ENCODE measurements at places on chromosomes 6 and 20.

DNA sequence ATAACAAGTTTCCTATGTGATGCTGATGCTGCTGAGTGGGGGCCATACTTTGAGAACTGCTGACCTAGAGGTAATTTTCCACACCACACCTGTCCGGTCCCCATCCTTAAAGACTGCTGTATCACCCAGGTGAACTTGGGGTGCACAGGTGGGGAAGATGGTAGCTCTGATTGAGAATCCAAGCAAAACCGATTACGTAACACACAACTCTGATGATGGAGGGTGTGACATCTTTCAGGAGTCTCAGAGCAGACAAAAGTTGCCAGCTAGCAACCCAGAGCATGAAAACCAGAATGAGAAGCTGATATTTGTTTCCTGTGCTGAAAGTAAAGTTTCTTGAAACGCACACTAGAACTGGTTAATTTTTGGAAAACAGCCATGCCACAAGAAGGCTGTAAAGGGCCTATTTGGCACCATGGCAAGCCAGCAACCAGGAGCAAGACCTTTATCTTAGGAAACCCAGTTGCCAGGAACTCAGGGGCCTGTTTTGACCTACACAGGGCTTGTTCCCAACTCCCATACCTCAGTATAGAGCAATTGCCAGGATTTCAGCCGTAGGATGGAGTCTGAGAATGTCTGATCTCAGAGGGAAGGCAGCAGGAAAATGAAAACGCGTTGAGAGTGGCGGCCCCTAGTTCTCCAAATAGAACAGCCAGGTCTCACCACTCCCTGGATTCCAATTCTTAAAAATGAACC lies 21.6 kb upstream of the TBC1D7 start:
- no peak for DNase-seq

DNA sequence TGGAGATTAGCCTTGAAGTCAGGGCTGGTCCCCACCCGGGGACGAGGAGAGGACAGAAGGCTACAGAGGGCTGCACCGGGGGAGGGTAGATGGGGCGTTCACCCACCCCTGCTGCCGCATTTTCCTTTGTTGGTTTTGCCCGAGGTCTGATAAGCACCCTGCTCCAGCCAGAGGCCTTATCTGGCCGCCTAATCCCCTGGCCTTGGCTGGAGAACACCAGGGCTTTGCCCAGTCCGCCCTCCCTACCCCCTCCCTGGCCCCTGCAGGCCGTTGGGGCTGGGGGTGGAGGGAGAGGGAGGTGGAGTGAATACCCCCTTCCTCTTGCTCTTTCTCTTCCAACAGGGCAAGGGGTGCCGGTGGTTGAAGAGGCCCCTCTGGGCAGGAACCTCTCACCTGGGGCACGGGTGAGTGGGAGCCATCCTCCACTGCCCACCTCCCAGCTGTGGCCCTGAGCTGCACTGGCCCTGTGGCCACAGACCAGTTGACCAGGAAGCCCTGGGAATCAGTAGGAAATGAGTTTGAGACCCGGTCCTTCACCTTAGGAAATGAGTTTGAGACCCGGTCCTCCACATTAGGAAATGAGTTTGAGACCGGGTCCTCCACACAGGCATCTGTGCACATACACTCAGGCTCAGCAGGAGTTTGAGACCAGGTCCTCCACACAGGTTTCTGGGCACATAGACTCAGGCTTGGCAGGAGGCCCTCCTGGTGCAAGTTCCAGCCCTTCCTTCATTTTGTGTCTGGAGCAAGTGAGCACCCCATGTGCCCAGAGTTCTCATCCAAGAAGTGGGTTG lies 12.0 kb upstream of the GATA5 start:
- DNase-seq, result peak; percentile 81

- peak; percentile 48 for DNase-seq
Measured at GRCh38 chr20:15236812-15237211, 899.4 kb upstream of the FLRT3 start.

GRCh38 chr6:99393366-99393697 lies 663 bp downstream of the COQ3 start:
- DNase-seq, result no peak

- DNase-seq, result no peak
Measured at GRCh38 chr6:168158980-168159349, 80.0 kb upstream of the FRMD1 start.

DNA sequence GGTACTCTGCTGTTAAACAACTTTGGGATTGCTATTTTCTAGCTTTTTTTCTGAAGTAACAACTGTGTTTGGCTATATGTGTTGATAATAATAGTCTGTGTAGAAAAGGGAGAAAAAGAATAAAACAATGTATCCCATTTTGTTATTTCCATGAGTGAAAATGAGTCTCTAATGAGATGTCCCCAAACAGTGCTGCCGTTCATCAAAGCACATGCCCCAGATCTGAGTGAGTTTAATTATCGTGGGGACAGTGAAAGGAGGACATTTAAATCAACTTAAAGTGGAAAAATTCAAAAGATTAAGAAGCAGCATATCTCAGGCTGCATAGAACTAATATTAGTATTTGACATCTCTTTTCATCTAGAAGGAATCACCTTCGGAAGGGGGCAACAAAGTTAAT lies 59.6 kb downstream of the NCOA7 start:
- no peak for DNase-seq

DNA sequence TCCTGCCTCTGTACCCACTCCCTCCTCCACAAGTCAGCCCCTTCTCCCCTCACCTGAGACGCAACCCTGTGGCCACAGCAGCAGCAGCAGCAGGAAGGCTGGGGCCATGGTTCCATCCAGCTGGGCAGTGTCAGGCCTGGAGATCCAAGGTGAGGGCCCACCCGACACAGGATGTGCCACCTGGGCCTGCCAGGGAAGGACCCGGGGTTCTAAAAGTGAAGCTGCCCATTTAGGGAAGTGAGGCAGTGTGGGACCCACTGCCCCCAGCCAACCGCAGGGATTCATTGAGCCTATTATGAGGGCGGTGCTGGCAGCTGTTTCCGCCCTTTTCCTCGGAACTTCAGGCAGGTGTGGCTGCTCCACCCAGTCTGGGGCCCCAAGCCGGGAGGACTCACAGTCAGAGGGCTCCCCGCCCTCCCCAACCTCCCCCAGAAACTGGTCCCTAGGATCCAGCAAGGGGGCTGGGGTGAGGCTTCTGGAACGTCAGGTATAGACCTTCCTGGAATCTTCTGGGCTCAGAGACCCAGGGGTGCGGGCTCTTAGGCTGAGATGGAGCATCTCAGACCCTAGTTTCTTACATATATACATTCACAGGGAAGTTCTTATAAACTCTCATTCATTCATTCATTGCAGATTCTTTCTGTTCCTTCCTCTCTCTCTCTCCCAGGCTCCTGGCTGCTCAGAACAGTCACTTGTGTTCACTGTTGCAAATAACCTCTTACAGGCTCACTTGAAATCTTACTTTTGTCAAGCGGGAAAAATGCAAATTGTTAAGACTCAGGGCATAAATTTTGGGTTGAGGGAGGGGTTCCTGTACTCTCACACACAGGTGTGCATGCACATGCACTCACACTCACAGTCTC lies at the start of gene TREML2:
Gene TREML2 (minus strand): TSS at position 249 of the 863 bp plus-strand sequence. CDS start 141 bp downstream, at position 108.
- no peak for DNase-seq

- no peak for DNase-seq
Measured at GRCh38 chr20:12554426-12554825, 454.3 kb upstream of the SPTLC3 start.

GRCh38 chr6:17313971-17314370 lies 32.8 kb downstream of the RBM24 start:
- DNase-seq, result no peak

DNA sequence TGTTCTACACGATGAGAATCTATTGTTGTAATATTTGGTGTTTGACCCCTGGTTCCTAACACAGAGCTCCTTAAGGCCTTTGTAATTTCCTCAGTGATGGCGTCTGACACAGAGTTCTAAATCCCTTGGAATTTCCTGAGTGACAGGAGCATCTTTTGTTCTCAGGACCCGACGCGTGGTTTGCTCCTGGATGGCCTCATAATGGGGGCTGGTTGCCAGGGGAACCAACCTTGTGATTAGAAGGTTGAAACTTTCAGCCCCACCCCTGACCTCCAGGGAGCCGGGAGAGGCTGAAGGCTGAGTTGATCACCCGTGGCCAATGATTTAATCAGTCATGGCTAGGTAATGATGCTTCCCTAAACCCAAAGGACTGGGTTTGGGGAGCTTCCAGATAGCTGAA lies 20.5 kb upstream of the ZNF133 start:
- no peak for DNase-seq

DNA sequence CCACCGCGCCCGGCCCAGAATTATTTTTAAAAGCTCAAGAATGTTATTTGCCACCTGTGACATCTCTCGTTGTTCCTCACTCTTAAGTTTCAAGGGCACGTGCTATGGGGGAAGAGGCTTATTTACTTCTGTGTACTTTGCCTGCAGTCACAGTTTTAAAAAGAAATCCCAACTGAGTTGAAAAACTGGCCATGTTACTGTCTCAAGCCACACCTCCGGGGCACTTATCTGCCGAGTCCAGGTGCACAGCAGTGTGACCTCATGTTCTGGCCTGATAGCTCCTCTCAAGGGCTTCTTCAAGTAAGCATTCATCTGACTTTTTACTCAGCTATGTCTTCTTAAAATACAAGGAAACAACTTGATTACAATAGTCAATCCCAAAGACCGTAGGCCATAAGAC lies 34.5 kb downstream of the SHLD1 start:
- no peak for DNase-seq

DNA sequence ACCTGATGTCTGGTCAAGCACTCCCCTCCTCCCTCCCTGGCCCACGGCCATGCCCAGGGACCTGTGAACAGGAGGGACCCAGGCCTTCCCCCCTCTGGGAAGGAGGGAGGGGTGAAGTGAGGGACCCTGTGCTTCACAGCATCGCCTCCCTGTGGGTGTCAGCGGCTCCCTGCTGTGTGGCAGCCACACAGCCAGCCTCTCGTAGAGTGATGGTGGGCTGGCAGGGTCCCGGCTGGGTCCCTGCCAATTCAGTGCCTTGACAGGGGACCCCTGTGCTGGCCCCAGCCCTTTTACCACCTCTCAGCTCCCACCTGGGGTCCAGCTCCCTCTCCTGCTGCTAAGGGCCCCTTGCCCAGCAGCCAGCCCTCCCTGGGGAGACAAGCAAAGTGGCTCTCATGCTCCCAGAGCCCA lies 31.3 kb upstream of the GRM4 start:
- no peak for DNase-seq

GRCh38 chr20:8385247-8385646 lies 253.2 kb downstream of the PLCB1 start:
- no peak for DNase-seq

DNA sequence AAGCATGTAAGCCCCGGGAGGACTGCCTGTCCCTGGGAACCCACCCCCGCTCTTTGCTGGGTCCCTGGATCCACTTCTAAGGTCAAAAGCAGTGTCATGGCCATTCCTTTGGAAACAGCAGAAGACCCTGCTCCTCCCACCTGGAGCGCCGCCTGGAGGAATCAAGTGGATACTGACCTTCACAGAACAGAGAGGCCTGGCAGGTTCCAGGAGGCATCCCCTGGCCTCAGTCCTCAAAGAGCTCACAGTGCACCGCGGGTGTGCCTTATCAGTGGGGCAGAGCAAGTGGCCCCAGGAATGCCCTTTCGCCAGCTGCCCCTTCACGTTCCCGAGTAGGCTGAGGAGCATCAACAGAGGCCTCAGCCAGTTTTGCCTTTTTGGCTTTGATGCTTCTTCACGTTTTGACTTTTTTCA lies 11.1 kb upstream of the SLC4A11 start:
- DNase-seq, result no peak

DNA sequence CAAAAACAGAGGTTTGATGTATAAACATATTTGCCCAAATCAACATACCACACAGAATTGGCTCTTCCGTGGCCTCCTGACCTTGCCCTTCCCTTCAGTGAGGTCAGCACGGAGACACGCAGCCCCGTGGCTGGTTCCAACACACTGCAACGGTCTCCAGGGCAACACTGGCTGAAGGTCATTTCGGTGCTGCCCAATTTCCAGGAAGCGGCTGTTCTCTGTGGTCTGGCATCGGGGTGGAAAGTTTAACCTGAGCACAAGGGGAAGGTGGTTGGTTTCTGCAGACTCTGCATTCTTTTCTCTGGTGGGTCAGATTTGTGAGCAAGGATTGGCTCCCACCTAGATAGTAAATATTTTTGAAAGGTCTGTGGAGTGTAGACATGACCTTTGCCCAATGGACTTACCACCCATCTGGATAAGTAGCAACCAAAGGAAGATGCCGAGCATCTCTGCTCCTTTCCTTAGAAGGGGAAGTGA lies 177.6 kb upstream of the PHACTR1 start:
- peak; percentile 82 for DNase-seq

GRCh38 chr6:116268589-116269293 lies 11.0 kb downstream of the TSPYL1 start:
- peak; percentile 76 for DNase-seq

- no peak for DNase-seq
Measured at GRCh38 chr6:33578588-33579011, 1.5 kb downstream of the BAK1 start.

DNA sequence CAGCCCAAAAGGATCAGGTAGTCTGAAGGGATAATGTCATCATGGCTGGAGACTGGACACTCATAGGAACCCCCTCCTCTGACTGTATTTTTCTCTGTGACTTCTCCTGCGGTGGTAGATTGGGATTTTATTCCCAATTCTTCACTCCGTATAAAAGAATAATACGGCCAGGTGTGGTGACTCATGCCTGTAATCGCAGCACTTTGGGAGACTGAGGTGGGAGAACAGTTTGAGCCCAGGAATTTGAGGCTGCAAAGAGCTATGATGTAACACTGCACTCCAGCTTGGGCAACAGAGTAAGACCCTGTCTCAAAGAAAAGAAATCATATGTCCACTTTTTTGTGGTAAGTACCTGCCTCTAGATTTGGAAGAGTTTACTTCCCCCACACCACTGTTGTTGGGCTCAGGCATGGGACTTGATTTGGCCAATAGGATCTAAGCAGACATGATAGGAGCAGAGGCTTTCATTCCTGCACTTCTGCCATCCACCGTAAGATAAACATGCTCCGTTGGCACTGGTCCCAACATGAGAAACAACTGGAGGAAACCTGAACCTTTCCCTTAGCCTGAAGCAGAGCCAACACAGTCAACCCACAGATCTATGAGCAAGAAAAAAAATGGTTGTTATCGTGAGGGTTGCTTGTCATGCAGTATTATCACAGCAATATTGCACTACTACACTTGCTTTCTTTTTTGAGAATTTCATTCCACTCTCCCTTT lies 82.0 kb downstream of the JPH2 start:
- DNase-seq, result peak; percentile 90

- no peak for DNase-seq
Measured at GRCh38 chr6:11968241-11968806, 43.8 kb upstream of the HIVEP1 start.

DNA sequence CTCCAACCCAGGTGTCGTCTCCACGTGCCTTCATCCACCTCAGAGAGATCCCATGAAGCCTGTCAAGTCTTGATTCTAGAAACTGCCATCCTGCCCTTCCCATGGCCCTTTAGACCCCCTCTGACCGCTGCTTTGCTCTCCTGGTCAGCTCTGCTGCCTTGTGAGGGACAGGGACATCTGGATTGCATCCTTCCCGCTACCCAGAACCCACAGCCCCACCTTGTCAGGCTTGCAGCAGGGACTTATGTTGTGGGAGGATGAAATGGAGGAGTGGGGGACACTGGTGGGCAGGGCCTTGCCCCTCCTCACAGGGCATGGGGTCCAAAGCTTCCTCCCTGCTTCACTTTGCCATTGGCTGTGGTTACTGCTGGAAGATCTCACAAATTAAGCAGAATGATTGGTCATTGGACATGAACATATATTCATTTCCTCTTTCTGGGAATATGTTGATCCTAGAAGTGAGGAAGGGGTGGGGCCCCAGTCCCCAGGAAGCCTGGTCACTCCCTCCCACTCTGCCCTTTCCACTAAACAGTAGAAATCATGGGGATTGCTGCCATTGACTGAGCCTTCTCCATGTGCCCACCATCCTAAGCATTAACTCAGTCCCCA lies 4.5 kb downstream of the GLP1R start:
- no peak for DNase-seq
